A549 treated with dexamethasone at 1 μM for 4 hours (cell line): ENCODE measurements at places on chromosomes 16 and 17. TPM values are rescaled to one million over a fixed set of nuclear protein-coding genes. Genes with fewer than 3 reads are reported as not detected.

The AOC3 gene
- total RNA-seq: 0.86 to 2.0 TPM (median 1.1 TPM) in 5 replicates

The PRSS21 gene
- 0.18 to 0.19 TPM in 2 of 5 replicates, not detected in the others for total RNA-seq

The KCNH6 gene
- 0.02 to 0.06 TPM (median 0.05 TPM) in 3 of 5 replicates, not detected in the others for total RNA-seq

The RAMP2 gene
- 0.67 to 1.5 TPM (median 0.77 TPM) in 5 replicates for total RNA-seq

The ABCA10 gene
- 0.06 to 0.14 TPM (median 0.11 TPM) in 5 replicates for total RNA-seq

The EFNB3 gene
- 0.99 to 1.5 TPM (median 1.3 TPM) in 5 replicates for total RNA-seq

The TUFM gene
- 215 to 304 TPM (median 279 TPM) in 5 replicates for total RNA-seq

The ASPHD1 gene
- 15.9 to 21.5 TPM (median 20.0 TPM) in 5 replicates for total RNA-seq

The APOBR gene
- total RNA-seq: 0.06 to 0.08 TPM (median 0.06 TPM) in 4 of 5 replicates, not detected in the other
